ENCODE measurements at places on chromosomes 6 and 20.

GRCh38 chr6:3869632-3870527, 20.7 kb downstream of the FAM50B start:
- no peak for DNase-seq

DNA sequence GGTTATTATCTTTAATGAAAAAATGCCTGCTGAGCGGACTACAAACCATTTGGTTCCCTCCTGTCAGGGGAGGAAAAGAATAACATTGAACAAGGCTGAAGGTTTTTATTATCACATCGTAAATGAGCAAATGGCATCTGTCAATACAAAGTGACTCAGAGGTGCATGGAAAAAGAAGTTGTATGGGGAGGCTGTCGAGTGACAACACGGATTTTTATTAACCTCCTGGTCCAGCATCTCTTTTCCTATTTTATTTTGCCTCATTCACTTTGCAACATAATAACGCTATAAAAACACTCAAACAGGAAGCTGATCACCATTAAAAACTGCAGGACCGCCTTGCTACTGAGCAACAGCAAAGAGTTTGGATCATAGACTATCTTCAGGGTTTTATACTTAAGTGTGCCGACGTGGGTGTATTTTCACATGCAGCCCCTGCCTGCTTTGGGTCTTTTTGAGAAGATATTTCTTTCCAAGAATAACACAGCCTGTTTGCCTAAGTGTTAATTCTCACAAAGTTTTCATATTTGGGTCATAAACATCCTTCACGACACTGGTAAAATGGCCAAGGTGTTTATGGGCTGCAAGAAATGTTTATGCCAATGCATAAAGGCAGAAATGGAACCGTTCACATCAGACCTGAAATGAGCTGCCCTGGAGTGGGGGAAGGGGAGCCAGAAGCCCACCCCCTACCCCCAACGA, 132.1 kb upstream of the SALL4 start:
- DNase-seq: no peak

DNA sequence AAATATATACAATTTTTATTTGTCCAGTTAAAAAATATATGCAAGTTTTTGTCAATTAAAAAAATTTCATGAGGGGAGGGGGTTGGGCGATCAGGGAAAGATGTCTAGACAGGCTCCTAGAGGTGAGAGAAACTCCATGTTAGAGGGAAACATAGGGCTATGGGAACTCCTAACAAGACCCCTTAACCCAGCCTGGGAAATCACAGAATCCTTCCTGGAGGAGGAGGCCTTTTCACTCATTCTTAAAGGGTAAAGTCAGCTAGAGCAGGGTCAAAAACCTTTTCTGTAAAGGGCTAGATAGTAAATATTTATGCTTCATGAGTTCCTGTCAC, 75.9 kb upstream of the PTPN1 start:
- DNase-seq: no peak

DNA sequence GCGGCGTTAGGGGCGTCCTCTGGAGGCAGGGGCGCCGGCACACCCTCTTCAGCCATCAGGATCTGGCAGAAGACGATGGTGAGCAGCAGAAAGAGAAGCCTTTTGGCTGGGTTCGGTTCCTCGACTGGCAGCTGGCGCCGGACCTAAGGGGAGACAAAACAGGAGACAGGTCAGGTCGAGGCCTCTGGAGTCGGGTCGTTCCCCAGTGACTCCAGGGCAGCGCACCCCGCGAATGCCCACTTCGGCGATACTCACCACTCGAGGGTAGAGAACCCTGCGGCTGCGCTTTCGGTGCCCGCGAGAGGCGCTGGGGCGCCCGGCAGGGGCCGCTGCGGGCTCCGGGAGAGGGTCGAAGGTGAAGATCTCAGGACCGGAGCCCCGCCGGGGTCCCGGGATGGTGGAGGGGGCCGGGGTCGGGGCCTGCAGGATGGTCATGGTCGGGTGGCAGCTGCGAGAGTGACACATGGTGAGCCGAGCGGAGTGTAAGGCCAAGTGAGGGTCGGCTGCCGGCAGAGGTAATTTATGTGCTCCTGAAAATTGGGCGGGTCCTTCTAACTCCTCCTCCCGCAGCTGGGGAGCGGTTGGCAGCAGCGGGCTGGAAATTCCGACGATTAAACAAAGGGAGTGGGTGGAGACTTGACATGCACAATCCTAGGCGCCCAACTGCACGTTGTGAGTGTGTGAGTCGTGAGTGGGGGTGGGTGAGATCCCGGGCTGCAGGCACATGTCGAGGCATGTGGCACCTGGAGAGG, at the start of gene IER3:
Gene IER3 (minus strand): TSS at position 494 of the 752 bp plus-strand sequence. CDS start 29 bp downstream, at position 465.
- DNase-seq: peak; percentile 94

- no peak for DNase-seq
Measured at GRCh38 chr6:27940766-27941165, 16.3 kb upstream of the OR2B6 start.

GRCh38 chr6:44806656-44807055, 419.1 kb downstream of the CDC5L start:
- no peak for DNase-seq

DNA sequence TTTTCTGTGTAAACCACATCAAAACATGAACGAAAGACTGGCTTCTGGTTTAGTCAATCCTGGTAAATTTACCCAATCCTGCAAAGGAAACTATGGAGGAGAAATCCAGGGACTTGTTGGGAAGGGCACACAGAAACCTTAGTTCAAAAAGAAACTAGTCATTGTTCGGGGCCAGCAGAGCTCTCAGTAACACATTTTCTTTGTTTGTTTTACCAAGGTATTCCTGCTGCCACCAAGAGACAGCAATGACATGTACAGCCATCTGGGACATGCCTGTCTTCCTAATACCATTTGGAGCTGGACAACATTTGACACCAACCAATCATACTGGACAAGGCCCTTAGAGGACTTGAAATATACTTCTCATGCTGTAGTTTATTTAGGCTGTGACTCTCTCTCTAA, 8.3 kb downstream of the OARD1 start:
- no peak for DNase-seq

DNA sequence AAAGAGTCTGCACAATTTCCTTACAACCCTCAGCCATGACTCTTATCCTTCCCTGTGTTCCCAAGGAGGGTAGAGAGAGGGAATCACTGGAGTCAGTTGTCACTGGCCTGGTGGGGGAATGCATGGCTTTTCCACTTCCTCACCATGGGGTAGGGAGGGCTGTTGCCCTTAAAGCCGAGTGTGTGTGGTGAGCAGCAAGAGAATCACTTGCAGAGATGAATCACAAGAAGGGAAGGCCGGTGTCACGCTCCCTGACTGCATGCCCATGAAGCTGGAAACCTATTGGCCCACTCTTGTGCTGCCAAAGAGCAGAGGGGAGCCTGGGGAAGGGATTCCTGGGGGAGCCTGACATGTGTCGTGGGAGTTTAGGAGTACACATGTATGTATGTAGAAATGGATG, 18.1 kb upstream of the BMP6 start:
- DNase-seq: no peak

Data from aorta (tissue), 5 donors.